MCF 10A (cell line): ENCODE measurements at places on chromosomes 3 and 15.
A peak's percentile ranks its signal among the peaks of the same experiment; 100 is the strongest.

DNA sequence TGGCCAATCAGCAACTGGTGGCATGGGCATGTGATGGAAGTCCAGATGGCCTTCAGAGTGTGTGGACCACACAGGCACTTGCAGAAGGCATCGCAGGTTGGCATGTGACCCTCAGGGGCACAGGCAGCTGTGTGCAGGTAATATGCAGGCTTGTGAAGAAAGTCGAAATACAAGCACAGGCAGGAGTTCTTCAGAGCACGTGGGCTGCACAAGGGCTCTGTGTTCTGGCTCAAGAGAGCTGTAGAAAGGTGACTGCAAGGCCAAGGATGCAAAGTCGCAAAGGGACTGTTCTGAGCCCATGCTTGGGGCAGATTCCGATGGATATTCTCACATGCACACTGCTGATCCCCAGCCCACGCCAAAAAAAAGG is 8.3 kb downstream of the LRRC2 start:
- no peak for DNase-seq

DNA sequence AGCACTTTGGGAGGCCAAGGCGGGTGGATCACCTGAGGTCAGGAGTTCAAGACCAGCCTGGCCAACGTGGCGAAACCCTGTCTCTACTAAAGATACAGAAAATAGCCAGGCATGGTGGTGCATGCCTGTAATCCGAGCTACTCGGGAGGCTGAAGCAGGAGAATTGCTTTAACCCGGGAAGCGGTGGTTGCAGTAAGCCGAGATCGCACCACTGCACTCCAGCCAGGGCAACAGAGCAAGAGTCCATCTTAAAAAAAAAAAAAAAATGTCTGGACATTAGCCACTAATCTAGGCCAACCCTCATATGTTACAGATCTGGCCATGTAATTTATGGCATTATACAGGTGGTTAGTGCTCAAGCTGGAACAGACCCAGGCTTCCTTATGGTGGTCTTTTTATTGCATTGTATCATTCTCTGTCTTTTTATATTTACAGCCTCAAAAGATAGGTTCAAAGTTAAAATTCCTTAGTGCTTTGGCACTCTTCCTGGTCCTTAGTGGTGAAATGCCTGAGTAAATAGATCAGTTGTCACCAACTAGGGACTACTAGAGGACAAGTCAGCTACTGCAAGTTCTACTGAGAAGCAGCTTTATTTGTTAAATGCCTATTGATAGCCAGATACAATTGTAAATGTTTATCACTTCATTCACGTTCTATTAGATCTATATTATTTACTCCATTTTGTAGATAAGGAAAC is 16.0 kb downstream of the STARD9 start:
- peak; percentile 28 for DNase-seq

DNA sequence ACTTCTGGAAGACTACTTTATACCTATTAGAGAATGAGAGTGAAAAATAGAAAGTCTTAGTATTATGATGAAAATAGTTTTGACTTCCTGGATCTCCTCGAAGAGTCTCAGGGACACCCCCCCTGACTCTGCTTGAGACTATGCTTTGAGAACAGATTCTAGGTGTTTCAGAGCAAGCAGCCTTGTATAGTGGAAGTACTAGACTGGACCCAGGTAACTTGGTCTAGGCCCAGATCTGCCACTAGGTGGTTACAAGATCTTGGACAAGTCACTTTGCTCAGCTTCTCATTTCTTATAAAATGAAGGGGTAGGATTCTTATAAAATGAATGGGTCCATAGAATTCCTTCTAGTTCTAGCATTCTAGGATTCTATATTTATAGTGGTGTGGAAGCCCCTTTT is 9.1 kb downstream of the ABHD5 start:
- DNase-seq: peak; percentile 52

DNA sequence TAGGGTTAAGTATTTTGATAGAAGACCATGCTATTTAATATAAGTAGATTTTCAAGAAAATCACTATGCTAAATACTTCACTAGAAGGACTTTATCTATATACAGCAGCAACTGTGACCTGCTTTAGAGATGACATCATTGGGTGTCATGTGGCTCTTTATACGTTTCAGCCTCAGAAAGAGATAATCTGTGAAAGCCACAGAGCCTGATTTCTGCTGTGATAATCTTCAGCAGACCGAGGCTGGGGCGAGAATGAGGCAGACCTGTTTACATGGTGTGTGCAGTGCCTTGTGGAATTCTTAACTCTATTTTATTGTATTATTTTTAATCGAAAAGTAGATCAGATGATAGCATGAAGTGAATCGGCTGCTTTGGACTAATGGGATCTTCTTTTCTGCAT is 471.2 kb downstream of the MFSD1 start:
- DNase-seq: no peak

- DNase-seq: no peak
Measured at GRCh38 chr15:29926083-29926388, 103.8 kb upstream of the TJP1 start.

- DNase-seq: peak; percentile 36
Measured at GRCh38 chr3:72008226-72008996, 223.5 kb upstream of the PROK2 start.

DNA sequence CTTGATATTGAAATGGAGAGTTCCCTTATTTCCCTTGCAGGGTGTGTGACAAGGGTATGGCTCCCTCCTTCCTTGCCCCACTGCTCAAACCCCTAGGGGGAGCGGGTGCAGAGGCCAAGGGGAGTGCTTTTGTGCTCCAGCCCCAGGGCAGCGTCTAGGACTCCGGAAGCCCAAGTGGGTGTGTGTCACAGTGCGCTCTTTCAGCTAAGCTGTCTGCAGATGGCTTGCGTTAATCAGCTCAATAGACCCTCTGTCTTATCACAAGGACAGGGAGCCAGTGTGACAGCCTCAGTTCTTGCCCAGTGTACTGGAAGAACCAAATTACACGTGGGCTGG is 523.6 kb upstream of the LMCD1 start:
- DNase-seq: no peak

DNA sequence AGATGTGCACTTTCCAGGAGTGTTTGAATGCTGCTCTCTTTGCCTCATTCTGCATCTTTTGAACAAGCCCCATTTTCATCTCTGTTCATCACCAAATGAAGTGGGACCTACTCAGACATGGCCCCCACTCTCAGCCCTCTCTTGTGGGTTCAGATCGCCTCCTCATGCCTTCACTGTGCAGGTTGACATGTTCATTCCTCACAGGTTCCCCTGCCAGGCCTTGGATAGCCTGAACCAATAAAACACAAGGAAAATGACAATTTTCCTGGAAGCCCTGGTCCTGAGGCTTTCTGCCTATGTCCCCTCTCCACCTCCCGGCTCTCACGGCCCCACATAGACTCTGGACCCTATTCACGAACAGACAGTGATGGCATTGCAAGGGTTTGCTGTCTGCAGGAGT is 17.7 kb downstream of the KLF15 start:
- DNase-seq: no peak

- no peak for DNase-seq
Measured at GRCh38 chr3:13821126-13821525, 58.7 kb downstream of the WNT7A start.

- DNase-seq: no peak
Measured at GRCh38 chr3:34109846-34110245, 311.4 kb downstream of the PDCD6IP start.

DNA sequence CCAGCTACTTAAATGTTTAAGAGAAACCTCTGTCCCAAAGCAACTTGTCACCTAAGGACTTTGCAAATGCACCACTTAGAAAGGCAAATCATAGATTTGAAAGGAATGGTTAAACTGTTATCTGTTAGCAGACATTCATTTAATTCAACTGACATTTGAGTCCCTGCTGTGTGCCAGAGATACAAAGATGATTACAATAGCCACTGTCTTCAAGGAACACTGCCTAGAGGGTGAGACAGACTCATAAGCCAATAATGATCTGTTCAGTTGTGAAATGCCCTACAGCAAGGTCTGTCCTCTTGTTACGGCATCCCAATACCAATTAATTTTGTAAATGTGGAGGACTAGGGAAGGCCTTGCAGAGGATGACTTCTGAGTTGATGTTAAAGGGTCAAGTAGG is 113.1 kb downstream of the ATG7 start:
- peak; percentile 53 for DNase-seq

GRCh38 chr15:24966364-24967103 is 11.7 kb downstream of the SNRPN start:
- DNase-seq: no peak

DNA sequence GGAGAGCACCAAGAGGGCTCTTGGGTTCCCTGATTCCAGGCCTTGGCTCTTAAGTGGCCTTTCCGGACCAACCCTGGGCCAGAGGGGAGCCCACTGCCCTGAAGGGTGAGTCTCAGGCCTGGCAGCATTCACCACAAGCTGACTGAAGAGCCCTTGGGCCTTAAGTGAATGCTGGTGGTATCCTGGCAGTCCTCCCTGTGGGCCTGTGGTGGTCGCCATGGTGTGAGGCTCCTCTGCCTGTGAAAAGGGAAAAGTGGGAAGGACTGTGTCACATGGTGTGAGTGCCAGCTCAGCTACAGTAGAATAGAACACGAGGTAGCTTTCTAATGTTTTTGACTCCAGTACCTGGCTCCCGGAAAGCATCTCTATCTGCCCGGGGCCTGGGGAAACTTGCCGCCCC is 15.3 kb downstream of the CHDH start:
- DNase-seq: no peak

- no peak for DNase-seq
Measured at GRCh38 chr3:104885214-104885814, 481.4 kb upstream of the ALCAM start.

DNA sequence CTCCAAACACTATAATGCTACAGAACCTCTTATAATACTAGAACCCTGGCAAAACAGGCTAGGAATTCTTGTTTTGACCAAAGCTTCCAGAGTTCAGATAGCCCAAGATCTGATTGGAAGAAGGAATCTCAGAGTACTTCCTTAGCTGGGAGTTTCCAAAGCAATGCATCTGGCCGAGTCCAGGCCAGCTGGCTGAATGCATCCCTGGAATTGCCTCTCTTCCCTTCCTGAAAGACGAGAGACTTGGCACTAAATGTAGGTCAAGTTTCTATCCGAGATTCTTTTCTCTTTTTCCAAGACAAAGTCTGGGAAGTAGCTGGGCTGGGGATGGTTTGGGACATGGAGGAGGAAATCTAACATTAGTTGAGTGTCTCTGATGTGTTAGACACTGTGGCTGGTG is 68.7 kb upstream of the ADPGK start:
- no peak for DNase-seq

GRCh38 chr3:141904203-141904602 is 27.8 kb downstream of the ATP1B3 start:
- DNase-seq: no peak

GRCh38 chr3:13624021-13624420 is 75.1 kb downstream of the FBLN2 start:
- DNase-seq: no peak

DNA sequence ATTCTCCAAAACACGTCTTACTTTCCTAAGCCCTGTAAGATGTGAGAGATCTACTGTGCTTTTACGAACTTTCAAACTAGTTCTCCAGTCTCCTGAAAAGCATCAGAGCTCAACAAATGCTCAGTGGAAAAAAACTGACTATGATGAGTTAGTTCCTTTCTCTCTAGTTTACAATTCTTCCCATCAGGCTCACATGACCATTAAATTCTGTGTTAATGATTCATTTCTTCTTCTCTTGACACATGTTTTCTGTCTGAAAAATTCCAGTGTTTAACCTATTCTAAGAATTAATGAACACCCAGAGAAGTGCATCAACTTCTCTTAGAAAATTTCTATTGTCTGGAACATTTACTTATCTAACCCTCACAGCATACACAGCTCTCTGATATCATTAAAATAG is 844.3 kb downstream of the SI start:
- DNase-seq: no peak
